ENCODE measurements at places on chromosomes 12 and 14.

DNA sequence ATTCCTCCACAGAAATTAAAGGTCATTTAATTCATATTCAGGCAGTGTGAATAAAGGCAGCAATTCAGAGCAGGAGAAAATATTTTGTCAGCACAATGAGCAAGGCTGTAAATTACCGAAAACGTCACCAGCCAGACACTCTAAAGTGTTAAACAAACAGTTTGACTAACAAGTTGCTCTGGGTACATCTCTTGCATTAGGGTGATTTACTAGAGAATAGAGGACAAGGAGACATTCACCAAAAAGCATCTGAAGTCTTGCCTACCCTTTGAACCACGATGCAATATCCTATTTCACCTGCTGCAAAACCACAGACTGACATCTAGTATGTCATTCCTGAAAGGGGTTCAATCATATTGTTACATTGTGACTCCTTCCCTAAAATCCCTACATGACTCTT lies 27.1 kb upstream of the GPHB5 start:
- no peak for DNase-seq

DNA sequence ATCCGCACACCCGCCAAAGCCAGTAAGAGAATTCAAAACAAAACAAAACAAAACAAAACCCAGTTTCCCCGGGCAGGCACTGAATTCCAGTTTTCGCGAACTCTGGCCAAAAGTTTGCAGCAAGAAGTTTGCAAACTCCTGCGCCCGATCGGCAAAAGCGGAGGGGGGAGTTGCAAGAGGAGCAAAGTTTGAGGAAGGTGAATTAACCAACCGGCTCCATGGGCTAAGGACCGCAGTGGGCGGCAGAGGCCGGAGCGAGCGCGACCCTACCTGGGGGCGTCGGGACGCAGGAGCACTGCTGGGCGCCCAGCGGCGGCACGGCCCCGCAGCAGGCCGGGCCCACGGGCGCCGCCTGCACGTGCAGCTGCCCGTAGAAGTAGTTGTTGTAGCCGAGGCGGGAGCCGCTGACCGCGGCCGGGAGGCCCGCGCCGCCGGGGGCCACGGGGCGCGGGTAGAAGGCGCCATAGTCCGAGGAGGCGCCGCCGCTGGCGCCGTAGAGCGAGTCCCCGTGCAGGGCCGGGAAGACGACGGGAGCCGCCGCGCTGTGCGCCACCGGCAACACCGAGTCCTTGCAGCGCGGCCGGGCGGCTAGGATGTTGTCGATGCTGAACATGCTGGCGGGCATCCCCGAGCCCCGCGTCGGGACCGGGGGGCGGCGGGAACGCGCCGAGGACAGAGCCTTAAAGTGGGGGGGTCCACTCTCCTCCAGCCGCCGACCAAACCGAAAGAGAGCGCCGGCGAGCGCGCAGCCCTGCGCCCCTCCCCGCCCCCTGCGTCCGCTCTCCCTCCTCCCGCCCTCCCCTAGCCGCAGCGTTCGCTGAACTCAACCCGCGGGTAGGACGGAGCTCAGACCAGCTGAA lies at the start of gene GSC:
Gene GSC (minus strand): TSS at position 723 of the 860 bp plus-strand sequence. CDS start 98 bp downstream, at position 625.
- DNase-seq = no peak

GRCh38 chr14:61640158-61641136 lies 54.9 kb upstream of the HIF1A start:
- DNase-seq = no peak

DNA sequence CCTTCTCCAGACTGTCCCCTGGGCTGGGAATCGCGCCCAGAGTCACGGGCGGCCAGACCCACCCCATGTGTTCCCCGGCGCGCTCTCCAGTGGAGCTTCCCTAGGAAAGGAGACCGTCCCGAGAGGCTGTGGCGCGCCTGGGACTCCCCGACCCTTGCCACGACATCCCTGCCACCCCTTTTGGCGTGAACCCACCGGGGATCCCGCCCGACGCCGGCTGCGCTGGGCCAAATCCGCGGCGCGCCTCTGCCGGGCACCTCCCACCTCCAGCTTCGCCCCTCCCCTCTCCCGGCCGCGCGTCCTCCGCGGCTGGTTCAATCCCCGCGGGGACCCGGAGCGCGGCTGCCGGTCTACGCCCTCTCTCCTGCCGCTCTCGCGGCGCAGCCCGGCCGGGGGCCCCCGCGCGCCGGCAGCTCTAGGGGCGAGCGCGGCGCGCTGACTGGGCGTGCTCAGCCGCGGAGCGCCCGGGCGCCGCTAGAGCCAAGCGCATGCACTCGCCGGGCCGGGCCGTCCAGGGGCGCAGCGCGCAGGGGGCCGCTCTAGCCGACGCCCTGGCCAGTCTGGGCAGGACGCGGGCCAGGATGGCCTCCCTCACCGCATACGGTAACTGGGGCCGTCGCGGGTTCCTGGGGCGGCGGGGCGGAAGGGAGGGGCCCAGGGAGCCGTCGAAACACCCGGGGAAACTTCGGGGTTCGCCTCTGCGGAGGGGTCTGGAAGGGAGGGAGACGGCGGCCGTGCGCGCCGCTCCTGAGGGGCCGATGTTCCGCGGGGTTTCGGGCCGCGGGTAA lies 77.4 kb upstream of the ANO4 start:
- DNase-seq = no peak

DNA sequence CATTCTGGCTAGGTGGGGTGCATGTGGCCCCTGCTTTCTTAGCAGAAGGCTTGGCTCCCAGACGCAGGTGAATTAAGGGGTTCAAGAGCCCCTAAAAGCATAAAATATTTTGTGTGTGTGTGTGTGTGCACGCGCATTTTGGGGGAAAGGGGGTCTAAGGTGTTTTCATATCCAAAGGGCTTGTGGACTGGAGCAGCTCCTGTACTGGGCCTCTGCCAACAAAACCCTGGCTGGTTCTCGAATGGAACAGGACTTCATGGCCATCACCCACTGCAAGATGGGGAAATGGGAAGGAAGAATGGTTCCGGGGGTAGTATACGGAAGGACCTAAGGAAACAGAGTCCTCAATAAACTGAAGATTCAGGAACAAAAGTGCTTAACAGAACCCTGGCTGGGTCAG lies 3.9 kb upstream of the ATN1 start:
- no peak for DNase-seq

DNA sequence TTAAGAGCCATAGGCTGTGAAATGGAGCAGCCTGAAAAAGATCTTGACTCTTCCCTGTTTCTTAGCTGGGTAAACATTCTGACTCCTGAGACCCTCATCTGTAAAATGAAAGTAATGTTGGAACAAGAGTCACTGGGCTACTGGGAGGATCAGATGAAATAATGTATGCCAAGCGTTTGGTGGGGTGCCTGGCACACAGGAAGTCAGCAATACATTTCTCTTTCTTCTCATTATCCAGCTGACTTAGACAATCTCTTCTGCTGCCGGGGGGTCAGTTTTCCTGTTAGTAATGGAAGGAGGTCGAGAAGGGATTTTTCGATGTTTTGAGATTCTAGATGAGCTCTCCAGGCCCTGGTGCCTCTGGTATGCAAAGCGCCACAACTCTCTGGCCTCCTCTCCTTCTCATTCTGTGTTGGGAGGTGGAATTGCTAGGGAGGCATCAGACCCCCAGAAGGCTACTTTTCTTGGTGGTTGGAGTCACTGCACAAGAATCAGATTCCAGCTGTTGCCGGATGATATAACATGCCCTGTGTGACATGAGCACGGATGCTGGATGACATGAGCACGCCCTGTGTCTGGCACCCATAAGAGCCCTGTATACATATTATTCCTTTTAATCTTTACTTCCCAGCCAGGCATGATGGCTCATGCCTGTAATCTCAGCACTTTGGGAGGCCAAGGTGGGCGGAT lies 4.3 kb downstream of the OASL start:
- no peak for DNase-seq

DNA sequence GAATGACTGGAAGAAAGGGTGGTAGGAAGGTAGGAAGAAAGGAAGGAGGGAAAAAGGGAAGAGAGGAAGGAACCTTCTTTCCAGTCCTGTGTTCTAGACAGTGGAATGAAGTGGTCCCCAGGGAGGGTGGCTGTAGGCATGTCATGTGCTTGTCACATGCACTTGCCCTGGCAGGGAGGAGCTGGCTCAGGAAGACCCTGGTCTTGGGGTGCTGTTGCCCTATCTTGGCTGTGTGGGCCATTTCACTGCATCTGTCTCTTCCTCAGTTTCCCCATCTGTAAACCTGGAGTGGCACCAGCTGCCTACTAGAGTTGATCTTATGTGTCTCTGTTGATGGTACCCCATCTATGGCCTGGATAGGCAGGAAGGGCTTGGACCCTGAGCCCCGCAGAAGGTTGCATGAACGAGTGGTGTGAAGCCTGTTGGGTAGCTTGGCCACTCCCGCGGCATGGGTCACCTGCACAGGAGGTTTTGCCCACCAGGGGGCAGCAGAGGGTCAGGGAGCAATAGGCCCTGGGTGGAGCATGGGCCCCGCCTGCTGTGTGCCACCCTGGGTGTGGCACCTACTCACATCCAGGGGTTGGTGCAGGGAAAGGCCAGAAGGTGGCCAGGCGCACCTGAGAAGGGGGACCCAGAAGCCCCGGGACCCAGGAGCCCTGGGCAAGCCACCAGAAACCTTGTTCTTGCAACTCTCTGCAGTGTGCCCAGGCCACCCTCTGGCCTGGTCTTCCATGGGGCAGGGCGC lies 25.1 kb downstream of the MEG3 start:
- DNase-seq = peak; percentile 61

DNA sequence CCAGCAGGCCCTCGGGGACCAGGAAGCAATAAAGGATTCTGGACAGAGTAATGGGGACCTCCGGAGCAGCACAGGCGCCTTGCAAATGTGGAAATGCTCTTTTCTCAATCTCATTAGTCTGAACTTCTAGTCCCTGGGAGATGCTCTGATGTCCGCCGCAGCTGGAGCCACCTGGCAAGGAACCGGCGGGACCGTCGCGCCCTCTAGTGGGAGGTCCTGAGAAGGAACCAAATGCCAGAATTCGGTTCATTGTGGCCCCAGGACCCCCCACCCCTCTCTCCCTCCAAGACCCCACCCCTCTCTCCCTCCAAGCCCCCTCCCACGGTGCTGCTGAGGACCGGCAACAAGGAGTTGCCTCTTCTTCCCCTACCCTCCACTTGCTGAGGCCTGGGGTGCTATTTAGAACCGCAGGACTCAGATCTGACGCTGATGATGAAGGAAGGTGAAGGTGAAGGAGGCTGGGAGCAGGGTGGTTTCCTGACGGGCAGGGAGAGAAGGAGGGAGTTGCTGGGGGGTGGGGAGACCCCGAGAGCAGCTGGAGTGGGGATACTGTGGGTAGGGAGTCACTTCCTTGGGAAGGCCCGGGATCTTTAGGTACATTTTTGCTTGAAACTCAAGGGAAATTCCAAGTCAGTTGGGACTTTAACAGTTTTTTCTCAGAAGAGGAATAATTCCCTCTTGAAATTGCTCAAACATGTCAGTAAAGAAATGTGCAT lies 42.5 kb downstream of the SMIM41 start:
- peak; percentile 40 for DNase-seq

DNA sequence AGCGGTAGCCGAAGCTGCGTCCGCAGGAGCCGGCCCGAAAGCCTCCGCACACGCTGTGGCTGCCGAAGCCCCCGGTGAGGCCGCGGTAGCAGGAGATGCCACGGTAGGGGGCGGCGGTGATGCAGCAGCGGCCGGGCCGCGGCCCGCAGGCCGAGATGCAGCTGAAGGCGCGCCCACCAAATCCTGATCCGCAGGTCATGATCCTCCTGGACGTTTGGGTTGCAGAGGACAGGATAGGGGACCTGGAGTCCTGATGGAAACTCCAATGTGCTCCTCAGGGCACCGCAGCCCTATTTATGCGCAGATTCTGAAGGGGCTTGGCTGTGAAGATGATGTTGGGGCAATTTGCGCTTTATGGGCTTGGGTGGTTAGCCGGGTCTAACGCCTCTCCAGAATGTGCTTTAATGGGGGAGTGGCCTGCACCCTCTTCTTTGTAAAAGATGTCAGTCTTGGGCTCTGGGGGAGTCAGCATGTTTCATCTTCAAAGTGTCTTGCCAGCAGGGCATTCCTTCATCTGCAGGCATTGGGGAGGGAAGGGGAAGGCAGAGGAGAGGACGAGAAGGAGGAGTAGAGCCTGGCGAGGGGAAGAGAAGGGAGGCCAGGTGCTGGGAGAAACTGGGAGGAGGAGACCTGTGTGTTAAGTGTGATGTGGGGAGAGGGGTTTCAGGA lies at the start of gene KRT81:
Gene KRT81 (minus strand): TSS at position 268 of the 669 bp plus-strand sequence. CDS start 69 bp downstream, at position 199.
- DNase-seq = no peak

DNA sequence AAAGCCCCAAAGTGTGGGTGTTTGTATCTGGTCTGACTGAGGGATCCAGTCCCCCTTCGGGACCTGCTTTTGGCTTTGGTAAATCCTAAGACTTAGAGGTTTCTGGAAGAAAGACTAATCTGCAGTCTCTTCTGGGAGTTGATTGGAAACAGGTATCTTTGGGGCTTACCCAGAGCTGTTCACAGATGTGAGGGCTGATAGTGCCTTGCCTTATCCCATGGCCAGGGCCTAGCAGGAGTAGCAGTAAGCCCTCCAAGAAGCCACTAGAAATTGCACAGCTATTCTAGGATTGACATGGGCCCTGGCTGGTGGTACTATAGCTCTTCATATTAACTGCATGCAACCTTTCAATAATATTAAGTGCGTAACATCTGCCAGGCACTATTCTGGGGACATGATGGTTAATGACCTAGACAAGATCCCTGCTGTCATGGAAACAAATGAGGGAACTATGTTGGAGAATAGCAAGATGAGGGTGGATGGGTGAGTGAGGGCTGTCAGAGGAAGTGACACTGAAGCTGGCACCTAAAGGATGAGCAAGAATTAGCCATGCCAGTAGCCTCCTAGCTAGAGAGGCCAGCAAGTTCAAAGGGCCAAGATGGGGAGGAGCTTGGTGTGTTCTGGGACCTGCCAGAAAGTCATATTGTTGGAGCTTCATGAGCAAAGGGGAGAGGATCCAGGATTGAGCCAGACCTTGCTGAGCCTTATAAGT lies 71.7 kb downstream of the CRADD start:
- DNase-seq = no peak

DNA sequence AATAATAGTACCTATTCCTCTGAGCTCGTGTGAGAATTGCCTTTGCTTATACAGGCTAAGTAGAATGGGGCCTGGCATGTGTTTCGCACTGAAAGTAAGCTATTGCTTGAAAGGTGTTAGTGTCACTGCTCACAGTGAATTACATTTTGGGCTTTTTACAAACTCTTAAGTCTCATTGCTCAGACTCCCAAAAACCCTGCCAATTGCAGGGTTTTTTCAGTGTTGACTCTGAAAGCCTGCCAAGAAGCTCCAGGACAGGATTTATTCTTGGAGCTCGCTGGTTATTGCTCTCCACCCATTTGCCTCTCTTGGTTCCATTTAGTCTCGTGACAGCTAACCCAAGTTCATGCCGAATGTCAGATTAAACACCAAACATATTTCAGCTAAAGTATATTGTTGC lies 39.8 kb downstream of the NOPCHAP1 start:
- no peak for DNase-seq

- no peak for DNase-seq
Measured at GRCh38 chr14:59727073-59727661, 143.4 kb downstream of the RTN1 start.

Data from T follicular helper cell (primary cell).